ENCODE measurements at places on chromosomes 3 and 15. TPM values are rescaled to one million over a fixed set of nuclear protein-coding genes. Genes with fewer than 3 reads are reported as not detected.
A peak's percentile ranks its signal among the peaks of the same experiment; 100 is the strongest.

GRCh38 chr3:120368172-120368571 lies 19.0 kb upstream of the LRRC58 start:
- DNase-seq: no peak

- no peak for DNase-seq
Observed at GRCh38 chr3:43872301-43872700, 181.6 kb downstream of the ABHD5 start.

GRCh38 chr3:86416334-86416733 lies 574.6 kb downstream of the VGLL3 start:
- no peak for DNase-seq

- no peak for DNase-seq
Observed at GRCh38 chr3:180678231-180678630, 1.1 kb downstream of the CCDC39 start.

GRCh38 chr3:183845608-183846288 lies 20.4 kb upstream of the MAP6D1 start:
- DNase-seq: no peak

DNA sequence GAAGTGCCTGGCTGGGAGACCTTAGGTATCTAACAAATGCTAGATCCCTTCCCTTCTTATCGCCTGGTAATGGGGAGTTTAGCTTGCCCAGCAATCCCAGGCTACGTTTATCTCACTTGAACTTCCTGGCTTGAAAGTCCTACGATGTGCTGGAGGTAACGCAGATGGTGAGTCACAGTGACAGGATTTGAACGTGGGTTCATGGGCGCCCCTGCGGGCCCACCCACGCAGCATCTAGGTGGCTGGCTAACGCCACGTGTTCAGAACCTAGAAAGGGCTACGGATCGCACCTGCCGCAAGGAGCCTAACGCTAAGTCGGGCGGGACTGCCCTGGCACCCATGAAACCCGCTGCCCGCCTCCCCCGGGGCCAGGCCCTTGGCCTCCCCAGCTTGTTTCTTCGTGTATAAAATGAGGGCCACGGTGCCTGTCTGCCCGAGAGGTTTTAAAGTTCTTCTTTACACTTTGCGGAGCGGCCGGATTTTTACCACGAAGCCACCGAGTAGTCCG lies 600 bp upstream of the USP3 start:
- no peak for DNase-seq

DNA sequence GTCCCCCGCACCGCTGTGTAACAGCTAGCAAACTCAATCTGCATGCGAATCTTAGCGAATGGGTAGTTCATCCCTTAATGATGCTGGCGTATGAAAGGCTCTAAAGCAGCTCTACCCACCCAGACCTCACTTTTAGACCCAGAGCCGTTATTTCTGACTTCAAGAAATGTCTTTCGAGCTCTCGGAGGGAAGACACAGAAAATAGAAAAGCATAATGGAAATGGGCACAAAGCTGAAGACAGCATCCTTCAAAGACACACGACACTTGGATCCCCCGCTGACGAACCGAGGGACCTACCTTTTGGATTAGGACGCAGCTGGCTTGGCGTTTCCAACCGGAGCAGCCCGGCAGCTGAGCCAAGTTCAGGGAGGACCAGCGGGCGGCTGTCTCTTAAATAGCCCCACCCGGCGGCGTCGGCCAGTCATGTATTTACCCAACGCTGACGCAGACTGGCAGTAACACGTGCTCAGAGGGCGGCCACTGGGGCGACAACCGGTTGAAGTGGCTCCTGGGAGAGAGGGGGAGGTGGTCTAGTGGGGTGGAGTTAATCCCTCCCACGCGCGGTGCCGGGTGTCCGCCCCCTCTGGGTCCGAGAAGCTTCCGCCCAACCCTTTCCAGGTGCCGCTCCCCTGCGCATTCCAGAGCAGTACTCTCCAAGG lies 1.5 kb downstream of the CCK start:
- no peak for DNase-seq

- no peak for DNase-seq
Observed at GRCh38 chr15:100635406-100636071, 33.1 kb downstream of the ASB7 start.

- DNase-seq: peak; percentile 93
Observed at GRCh38 chr15:41989573-41990242, 17.4 kb upstream of the EHD4 start.

- no peak for DNase-seq
Observed at GRCh38 chr3:151630938-151631441, 102.7 kb upstream of the AADACL2 start.

DNA sequence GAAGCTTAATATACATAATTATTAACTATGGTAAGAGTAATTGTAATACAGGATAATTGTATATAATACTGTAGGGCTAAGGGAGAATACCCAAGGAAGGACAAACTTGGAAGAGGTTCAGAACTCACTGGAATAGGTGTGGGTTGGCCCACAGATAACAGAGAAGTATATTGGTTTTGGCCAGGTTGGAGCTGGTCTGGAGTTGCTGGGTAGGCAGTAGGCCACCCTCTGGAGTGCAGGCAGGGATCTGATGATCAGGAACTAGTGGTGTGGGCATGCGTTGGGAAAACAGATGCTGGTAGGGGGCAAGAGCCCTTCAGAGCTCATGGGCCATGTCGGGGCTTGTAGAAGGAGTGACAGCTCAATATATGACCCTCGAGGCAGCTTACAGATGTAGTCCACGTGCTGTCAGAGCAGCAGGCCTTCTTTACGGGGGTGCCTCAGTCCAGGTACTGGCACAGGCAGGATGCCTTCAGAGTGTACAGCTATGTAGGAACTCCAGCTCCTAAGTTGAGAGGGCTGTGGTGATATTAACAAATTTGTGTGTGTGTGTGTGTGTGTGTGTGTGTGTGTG lies 12.4 kb downstream of the IREB2 start:
- DNase-seq: no peak

IFT122 gene
- 49.7 TPM for total RNA-seq

KLHL6 gene
- 4.7 TPM for total RNA-seq

GPR62 gene
- total RNA-seq: 0.13 TPM

All from sciatic nerve (tissue), 2 donors.